Suprapubic skin (tissue), 4 donors: ENCODE measurements at places on chromosomes 11 and 22.

DNA sequence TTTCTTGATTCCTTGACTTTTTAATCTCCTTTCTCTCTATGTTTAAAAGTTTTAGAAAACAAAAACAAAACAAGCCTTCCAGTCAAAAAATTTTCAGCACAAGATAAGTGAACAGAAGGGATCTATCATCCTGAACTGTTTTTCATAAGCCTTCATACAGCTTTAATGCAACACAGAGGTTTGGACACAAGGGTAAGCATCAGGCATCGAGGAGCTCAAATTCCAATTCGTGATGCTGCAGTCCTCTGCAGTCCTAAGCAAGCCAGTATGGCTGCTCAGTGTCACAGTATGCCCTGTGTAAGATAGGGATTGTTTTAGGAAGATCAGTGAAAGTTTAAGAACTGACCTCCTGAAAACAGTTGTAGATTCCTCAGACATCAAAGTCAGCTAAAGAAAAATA is 740.9 kb downstream of the NTM start:
- no peaks in the 10 kb centered on the region for H3K36me3 ChIP-seq
- no peak overlapping the region for H3K27ac ChIP-seq
- no peak overlapping the region for H3K4me3 ChIP-seq

DNA sequence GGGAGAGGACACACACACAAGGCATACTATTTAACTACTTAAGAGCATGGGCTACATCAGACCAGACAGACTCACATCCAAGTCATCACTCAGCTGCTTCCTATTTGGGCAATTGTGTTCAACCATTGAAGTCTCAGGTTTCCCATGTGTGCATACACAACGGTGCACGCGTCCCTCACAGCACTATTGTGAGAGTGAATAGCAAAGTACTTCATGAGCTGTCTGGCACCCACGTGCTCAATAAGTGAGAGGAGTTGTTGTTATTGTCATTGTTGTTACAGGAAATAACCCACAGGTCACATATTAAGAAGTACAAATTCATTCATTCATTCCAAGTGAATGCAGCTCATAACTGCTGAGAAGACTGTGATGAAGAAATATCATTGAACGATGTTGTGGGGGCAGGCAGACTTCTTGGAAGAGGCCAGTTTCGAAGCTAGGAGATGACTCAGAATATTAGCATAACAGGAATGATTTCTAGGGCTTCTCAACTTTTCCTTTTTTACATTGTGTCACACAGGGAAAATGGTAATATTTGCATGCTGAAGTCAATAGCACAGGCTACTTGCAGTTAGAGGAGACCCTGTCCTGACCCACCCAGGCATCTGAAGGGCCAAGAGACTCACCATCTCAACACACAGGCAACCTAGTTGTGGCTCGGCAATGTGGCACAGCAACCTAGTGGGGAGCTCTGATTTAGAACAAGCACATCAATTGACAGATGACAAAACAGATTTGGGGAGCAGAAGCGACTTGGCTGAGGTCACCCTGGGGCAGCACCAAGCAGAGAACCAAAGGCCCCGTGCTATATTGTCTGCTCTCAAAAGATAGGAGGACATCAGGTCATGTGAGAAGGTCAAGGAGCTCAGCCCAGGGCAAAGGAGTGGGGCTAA is 606.0 kb downstream of the BUD13 start:
- H3K27me3 ChIP-seq, result peaks cover 13% of the 10 kb centered on the region
- H3K4me1 ChIP-seq, result no peaks in the 10 kb centered on the region
- no peak for DNase-seq
- no peak overlapping the region for H3K27ac ChIP-seq
- H3K36me3 ChIP-seq, result no peaks in the 10 kb centered on the region

DNA sequence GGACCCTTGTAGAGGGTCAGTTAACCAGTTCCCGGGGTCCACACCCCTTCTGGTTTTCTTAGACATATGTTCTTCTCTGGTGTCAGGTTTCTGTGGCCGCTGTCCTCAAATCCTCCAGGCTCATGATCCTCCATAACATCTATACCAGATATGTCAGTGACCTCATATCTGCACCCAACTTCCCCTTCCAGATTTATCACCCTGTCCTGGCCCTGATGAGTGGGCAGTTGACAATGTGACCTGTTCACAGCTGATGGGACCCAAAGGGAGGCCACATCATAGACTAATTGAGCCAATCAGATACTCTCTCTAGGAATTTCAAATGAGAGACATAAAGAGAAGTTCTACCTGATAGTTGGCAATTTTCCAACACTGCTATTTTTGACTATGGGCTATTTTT is 5.1 kb downstream of the DKK3 start:
- DNase-seq, result no peak
- no peak overlapping the region for H3K4me3 ChIP-seq
- H3K4me1 ChIP-seq, result peaks cover 24% of the 10 kb centered on the region

DNA sequence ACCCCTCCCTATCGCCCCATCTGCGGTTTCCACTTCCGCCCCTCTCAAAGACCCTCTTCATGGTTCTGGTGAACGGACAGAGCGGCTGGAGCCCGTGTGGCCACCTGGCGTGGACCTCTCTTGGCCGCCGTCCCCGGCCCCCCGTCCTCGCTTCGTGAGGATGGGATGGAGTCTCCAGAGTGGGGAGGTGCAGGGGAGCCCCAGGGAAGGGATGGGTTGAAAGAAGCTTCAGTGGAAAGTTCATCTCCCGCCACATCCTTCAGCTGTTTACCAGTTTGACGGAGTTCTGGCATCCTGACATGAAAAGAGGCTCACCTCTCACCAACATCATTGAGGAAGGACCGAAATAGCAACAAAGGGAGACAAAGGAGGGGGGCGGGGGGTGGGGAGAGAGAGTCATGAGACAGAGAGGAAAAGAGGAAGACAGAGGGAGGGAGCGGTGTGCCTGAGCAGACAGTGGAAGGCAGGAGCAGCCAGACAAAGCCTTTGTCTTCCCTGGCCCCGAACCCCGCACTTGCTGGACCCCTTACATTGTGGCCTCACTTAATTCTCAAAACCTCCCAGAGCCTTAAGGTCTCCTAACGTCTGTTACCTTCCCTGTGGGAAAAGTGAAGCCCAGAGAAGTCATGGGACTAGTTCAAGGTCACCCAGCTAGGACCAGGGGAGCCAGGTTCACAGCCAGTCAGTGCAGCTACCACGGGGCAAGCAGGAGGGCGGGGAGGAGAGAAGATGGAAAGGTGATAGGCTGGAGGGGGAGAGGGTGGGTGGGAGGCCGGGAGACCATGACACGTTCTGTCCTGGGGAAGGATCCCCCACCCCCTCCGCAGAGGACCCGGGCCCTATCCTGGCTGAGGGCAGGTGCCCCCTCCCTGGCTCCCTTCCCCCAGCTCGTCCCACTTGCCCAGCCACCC is 54.9 kb downstream of the CD6 start:
- no peak for DNase-seq
- no peaks in the 10 kb centered on the region for H3K36me3 ChIP-seq
- peaks cover 14% of the 10 kb centered on the region for H3K4me1 ChIP-seq
- H3K27me3 ChIP-seq, result peaks cover 12% of the 10 kb centered on the region
- no peak overlapping the region for H3K27ac ChIP-seq

DNA sequence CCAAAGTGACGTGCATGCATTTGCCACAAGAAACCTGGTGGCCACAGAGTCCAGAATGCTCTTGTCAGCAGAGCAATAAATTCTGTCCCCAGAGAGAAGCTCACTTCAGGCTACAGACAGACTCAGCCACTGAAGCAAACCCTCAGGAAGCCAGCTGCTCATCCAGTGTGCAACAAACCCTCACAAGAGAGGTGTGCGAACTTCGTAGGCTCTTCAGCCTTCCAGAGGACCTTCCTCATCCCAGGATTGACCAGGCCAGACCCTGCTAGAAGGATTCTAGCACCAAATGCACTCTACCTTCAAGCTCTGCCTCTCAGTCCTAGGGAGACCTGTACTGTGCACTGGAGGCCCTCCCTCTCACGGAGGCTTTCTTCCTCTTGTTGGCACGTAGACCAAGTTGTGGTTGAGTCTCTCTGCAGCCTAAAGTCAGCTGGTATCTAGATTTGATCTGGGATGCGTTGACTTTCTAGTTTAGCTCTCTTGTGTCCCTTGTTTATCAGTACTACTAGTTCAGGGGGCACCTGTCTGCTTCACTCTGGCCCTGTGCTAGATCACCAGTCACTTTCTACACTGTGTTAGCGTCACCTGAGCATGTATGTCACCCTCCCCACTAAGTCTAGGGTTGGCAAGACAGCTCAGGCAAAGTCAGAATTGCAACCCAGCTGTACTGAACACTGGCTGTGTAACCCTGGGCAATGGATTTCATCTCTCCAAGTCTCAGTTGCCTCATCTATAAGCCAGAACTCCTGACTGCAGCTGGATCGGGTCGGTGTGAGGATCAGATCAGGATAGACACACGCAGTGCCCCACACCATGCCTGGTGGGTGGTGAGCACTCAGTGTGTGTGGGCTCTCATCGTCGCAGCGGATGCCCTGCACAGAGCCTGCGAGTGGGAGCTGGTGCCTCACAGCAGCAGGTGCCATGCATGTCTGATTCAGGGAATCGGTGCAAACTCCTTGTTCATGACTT is 22.1 kb upstream of the TMPRSS13 start:
- H3K36me3 ChIP-seq, result no peaks in the 10 kb centered on the region
- no peak overlapping the region for H3K27ac ChIP-seq
- H3K4me3 ChIP-seq, result no peak overlapping the region

DNA sequence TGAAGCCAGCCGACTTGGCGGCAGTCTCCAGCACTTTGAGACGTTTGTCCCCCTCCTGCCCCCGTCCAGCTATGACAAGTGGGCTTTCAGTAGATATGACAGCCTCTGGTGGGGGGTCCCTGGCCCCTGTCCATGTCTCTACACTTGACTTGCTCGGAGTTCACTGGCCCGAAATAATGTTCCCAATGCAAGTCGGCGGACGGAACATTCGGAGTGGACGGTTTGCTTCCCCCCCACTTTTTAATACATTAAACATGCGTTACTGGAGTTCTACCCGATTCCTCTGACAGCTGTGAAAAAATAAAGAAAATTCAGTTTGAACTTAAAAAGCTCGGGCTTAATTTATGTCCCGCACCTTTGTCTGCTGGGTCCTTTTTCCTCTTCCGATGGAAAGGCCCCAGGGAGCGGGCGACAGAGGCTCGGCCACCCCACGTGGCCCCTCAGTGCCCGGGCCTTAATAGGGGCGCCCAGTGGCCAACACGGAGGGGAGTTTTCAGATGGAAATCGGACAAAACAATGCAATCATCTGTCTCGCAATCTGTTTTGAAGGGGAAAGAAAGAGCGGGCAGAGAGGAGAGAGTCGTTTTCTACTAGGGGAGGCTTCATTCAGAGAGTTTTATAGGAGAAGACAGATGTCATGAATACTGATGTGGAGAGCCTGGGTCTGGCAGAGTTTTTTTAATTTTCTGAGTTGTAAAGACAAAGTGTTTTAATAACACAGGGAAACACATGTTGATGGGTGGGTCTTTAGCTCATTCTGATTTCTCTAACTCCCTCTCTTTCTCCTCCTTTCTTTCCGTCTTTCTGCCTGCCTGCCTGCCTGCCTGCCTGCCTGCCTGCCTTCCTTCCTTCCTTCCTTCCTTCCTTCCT is 50.2 kb downstream of the SMIM38 start:
- no peaks in the 10 kb centered on the region for H3K4me1 ChIP-seq
- no peak overlapping the region for H3K27ac ChIP-seq
- DNase-seq, result peak; percentile 50
- no peaks in the 10 kb centered on the region for H3K36me3 ChIP-seq
- H3K27me3 ChIP-seq, result peaks cover 11% of the 10 kb centered on the region
- H3K4me3 ChIP-seq, result no peak overlapping the region

- DNase-seq, result no peak
- H3K27ac ChIP-seq, result no peak overlapping the region
- peaks cover 35% of the 10 kb centered on the region for H3K36me3 ChIP-seq
- peaks cover 13% of the 10 kb centered on the region for H3K4me1 ChIP-seq
- H3K4me3 ChIP-seq, result no peak overlapping the region
These were observed 20.5 kb downstream of the POLD3 start for GRCh38 chr11:74612877-74613276.

- peaks cover 9% of the 10 kb centered on the region for H3K4me1 ChIP-seq
- DNase-seq, result no peak
- peaks cover 66% of the 10 kb centered on the region for H3K36me3 ChIP-seq
- H3K4me3 ChIP-seq, result no peak overlapping the region
- no peak overlapping the region for H3K27ac ChIP-seq
These were observed 7.8 kb downstream of the OTUB1 start for GRCh38 chr11:63993993-63994392.

- H3K36me3 ChIP-seq, result no peaks in the 10 kb centered on the region
- no peak for DNase-seq
- no peak overlapping the region for H3K4me3 ChIP-seq
- H3K27me3 ChIP-seq, result no peaks in the 10 kb centered on the region
These were observed 26.4 kb upstream of the CD5 start for GRCh38 chr11:61075891-61076290.
